Stimulated activated CD4-positive, alpha-beta T cell treated with anti-CD3 and anti-CD28 coated beads, TNF-alpha, amount 100 ng/mL, for 4 hours (primary cell): ENCODE measurements at places on chromosomes 5 and 9.

DNA sequence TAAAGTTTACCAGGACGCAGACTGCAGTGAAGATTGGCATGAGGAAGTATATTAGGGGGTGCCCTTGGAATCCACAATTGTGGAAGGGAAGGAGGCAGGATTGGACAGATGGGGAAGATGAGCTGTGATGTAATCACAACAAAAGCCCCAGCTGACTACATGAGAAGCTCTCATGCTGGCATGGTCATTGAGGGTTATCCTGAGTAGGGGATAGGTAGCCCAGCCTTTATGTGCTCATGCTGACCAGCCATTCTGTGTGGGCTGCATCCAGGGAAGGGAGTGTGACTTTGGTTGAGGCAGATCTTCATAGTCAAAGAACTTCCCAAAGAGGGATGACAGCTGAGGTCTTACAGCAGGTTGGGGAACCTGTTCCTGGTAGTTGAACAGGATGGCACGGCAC lies 52.0 kb upstream of the RANBP6 start:
- no peak for DNase-seq

DNA sequence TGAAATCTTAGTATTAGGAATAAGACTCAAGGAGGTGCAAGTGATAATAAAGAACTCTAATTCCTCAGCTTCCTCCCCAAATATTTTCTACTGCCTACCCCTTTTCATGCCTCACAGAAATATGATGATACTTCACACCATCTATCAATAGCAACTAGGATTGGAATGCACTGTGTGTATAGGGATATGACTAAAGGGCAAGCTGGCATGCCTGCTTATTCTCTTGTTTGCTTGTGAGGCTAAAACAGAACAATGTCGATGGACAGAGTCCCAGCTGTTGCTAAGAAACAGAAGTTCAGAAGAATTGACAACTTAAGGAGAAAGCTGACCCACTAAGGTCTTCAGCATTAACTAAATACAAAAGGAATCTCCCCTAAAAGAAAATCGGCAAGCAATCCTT lies 9.7 kb upstream of the CHD1 start:
- DNase-seq: no peak

GRCh38 chr5:40386289-40386688 lies 293.4 kb upstream of the PTGER4 start:
- no peak for DNase-seq

- DNase-seq: no peak
These were observed 36.7 kb downstream of the GPR21 start for GRCh38 chr9:123070198-123070597.

GRCh38 chr9:89642789-89643188 lies 38.0 kb downstream of the GADD45G start:
- no peak for DNase-seq

DNA sequence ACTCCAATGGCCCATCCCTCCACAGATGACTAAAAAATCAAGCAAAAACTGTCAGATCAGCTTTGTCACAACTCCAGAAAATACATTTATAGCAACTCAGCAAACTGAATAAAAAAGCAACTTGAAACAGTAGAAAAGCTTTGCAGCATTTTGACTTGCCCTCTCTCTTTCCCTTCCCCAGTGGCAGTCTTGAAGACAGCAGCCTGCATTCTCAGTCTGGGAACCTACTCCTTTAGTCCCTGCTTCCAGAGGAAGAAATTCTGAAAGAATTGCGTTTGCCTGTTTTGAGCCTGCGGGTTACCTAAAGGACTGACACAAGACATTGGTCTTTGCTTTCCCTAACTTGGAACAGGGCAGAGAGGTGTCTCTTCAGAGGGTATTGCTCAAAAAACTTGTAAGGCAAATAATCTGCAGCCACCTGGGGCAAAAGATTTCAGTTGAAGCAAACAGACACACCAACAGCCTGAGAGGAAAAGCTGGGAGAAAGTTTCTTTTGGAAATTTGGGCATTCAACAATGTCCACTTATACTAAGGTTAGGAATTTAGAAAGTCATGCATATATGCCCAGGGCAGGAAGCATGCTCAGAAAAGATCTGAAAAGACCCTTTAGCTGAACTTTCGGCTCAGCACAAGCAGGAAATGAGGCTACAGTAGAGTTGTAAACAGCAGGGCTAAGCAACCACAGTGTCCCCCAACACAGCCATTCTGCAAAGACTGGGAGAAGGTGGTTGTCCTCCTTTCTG lies 15.2 kb upstream of the SLC35D2 start:
- no peak for DNase-seq

DNA sequence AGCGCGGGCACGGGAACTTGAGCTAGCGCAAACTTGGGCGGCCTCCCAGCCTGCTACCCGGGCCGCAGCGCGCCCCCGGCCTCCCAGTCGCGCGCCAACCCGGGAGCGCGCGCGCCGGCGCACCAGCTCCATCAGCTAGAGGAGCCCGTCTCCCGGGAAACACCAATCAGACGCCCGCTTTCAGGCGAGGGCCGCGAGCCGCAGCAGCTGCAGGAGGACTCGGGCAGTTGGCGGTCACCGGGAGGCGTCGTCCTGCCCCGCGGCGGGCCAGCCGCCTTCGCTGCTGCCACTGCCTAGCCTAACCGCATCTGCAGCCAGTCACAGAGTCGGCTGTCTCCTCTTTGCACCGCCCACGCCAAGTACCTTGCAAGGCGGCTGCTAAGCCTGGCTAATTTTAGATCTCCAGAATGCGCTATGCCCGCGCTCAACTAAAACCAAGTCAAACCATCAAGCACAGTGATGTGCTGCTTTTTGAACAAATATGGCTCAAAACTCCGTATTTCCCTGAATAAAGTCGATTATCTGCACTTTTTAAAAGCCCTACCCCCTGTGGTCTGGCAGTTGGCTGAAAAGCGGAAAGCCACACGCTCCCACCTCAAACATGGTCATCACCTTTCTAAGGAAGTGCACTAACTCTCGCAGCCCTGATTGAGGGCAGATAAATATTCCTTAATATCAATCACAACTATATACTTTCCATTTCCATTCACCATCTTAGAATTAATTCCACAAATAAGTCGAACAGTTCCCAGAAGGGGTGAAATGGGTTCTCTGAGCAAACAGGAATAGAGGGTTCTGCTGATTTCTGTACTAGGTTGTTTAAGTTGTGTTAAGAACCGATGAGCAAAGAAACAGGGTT lies 221.8 kb downstream of the MEF2C start:
- no peak for DNase-seq

DNA sequence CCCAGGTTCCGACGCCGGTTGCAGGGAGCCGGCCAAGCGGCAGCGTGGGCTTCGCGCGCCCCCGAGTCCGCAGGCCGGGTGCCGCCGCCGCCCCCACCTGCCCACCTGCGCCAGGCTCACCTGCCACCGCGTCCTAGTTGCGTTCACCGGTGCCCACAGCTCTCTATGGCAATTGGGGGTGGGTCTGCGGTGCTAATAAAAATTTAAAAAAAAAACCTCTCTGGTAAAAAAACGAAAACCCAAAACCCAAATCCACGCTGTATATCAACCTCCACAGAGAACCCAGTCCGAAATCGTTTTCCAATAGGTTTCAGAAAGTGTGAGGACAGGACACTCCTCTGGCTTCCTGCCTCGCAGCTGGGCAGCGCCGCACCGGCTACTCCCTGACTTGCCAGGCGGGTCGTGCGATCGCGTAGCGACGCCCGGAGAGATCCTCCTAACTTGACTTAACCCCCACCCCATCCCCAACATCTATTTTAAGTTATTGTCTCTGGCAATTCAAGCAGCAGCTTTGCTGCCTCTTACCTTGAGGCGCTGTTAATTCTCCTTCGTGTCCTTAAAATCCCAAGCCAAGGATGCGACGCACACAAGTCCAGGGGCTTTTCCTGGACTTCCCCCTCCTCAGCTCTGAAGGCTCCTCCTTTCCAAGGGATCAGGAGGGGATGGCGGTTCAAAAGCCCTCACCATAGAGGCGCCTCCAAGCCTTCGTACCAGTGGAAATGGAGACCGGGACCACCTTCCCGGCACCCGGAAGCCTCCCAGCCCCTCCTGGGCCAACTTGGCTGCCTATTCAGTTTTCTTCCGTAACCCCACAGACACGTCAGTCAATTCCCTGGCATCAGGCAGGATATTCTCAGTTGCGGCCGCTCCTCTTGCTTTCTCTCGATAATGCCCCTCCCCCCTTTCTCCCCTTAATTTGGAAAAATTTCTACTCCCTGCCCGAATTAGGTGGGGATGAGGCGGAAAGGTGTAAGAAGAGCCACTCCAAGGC lies 1639.4 kb upstream of the C9orf72 start:
- DNase-seq: no peak

DNA sequence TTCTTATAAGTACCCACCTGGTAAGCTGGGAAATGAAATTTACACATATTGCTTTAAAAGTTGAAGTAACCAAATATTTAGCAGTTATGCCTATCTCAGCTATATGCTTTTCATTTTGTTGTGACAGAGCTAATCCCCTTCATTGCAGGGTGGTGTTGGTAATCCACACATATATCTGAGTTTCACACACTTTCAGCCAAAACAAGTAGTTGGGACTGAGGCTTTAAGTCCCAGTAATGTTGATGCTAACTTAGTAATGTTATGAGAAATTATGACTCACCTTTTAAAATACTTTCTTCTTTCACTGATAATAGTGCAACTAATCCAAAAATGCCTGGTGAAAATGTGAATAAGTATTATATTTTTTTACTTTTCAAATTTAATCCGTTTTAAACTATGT lies 19.2 kb upstream of the RICTOR start:
- DNase-seq: no peak

DNA sequence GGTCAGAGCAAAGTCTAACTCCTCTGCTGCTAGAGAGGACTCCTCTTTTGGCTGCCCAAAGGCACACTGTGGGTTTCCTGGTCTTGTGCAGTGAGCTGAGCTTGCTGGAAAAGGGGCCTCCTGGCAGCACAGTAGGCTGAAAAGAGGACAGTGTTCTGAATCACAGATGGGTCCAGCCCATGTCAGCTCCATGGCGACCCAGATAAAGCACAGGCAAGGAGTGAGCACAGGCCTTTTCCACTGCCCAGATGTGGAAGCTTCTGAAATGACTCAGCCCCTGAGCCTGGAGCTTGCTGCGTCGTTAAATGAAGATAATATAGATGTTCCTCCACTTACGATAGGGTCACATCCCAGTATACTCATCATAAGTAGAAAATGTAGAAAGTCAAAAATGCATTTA lies 8.1 kb downstream of the CCDC180 start:
- DNase-seq: no peak

DNA sequence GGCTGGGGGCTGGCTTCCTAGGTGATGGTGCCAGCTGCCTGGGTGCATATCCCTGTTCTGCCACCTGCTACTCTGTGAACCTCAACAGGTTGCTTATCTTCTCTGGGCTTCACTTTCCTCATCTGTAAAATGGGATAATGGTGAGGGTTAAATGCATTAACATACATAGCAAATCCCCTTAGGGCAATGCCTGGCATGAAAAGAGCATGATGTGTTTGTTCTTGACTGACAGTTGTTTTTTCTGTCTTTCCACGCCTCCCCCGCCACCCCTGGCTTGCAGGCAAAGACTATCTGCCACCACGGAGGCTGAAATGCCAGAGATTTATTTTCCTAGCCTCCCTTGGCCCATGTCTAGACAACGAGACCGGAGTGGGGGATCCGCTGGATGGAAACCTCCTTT lies 280.5 kb downstream of the NSG2 start:
- DNase-seq: no peak

GRCh38 chr5:88045931-88046461 lies 222.6 kb downstream of the TMEM161B start:
- DNase-seq: no peak

- DNase-seq: no peak
These were observed 91.5 kb upstream of the DNAH5 start for GRCh38 chr5:14035859-14036503.

- DNase-seq: no peak
These were observed 847.0 kb downstream of the TLE1 start for GRCh38 chr9:80842389-80842788.

- DNase-seq: no peak
These were observed 58.3 kb upstream of the SHB start for GRCh38 chr9:38127271-38127839.

GRCh38 chr9:81849631-81850259 lies 78.5 kb upstream of the SPATA31D4 start:
- DNase-seq: no peak

GRCh38 chr5:156815988-156816599 lies 34.0 kb upstream of the PPP1R2B start:
- DNase-seq: no peak

DNA sequence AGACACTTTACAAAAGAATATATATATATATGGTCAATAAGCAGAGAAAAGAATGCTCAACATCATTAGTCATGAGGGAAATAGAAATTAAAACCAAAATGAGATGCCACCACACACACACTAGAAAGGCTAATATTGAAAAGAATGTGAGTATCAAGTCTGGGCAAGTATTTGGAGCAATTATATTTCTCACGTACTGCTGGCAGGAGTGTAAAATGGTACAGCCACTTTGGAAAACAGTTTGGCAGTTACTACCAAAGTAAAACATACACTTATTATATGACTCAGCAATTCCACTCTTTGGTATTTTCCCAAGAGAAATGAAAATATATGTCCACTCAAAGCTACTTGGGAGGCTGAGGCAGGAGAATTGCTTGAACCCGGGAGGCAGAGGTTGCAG lies 29.8 kb downstream of the NEUROG1 start:
- no peak for DNase-seq

- peak; percentile 25 for DNase-seq
These were observed 39.3 kb upstream of the RAD23B start for GRCh38 chr9:107243742-107244141.

GRCh38 chr5:17228821-17229291 lies 11.4 kb downstream of the BASP1 start:
- no peak for DNase-seq

DNA sequence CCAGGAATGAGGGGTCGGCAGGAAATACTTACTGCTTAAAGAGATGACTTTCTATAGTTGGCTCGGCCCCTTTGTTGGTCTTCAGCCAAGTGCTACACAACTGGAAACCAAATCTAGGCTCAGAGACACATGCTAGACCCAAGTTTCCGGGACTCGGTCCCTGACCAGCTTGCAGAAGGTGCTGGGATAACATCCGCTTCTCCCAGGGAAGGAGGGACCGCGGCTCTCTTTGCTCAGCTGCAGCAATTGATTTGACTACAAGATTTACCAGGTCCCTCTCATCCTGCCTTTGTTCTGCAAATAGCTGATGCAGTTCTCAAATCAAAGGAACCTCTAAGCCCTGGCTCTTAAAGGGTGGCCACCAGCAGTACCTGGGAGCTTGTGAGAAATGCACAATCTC lies 314.7 kb downstream of the MLLT3 start:
- no peak for DNase-seq

GRCh38 chr5:82351754-82352145 lies 73.6 kb upstream of the RPS23 start:
- no peak for DNase-seq

DNA sequence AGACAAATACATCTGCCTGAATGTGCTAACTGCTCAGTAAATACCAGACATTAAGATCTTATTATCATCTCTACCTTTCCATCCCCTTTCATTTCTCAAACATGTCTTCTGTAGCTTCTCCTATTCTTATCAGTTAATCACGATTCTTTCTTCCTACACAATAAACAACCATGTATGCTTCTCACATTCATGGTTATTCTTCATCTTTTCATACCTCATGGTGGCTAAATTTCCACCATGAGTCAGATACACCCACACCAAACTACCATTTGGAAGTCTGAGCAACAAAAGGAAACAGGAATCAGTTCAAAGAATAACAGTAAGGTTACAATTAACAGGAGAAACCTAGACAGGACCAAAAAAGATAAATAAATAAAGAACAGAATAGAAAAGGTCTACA lies 7.7 kb downstream of the ZNF622 start:
- no peak for DNase-seq
